BE2C (cell line): ENCODE measurements at places on chromosomes 2 and 18.

GRCh38 chr2:218017211-218018053, 14.6 kb upstream of the TNS1 start:
- DNase-seq = peak; percentile 70

GRCh38 chr2:8238521-8239230, 443.2 kb upstream of the ID2 start:
- DNase-seq = no peak

GRCh38 chr2:191699341-191699945, 21.5 kb downstream of the NABP1 start:
- DNase-seq = no peak

- DNase-seq = no peak
Observed at GRCh38 chr18:2963048-2963447, 49.9 kb downstream of the LPIN2 start.

DNA sequence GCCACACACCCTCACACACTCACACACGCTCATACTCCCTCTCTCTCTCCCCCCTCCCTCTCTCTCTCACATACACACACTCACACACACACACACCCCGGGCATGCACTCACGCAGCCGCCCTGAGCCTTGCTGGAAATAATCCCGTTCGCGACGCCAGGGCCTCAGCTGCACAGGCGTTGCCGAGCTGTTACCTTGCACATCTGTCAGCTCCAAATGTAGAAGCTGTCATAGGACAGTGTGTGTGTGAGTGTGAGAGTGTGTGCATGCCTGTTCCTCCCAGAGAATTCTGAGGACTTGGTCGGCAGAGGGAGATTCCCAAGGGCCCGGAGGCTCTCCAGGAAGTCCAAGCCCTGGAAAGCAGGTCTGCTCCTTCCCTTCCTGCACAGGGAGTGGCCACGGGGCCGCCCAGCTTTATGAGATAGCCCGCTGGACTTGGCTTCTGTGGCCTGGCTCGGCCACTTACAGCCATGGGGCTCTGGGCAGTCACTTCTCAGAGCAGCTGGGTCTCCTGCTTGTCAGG, 8.6 kb downstream of the SPR start:
- DNase-seq = no peak
